ENCODE measurements at places on chromosomes 12 and 14.

- no peak for DNase-seq
Observed at GRCh38 chr12:115320451-115320850, 636.5 kb upstream of the TBX3 start.

GRCh38 chr12:32437095-32437515 lies 37.7 kb downstream of the FGD4 start:
- DNase-seq = no peak

GRCh38 chr12:72602581-72602980 lies 330.4 kb downstream of the TRHDE start:
- no peak for DNase-seq

DNA sequence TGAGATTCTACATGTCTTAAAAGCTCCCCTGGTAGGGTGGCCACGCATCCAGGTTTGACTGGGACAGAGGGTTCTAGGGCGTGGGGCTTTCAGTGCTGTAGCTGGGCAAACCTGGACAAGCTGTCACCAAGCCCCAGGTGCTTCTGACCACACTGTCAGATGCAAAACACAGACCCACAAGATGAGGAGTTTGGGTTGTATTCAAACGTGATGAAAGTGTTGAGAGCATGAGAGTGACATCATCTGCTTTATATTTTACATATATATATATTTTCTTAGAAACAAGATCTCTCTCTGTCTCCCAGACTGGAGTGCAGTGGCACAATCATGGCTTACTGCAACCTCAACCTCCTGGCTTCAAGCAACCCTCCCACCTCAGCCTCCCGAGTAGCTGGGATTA lies 210.1 kb downstream of the DPF3 start:
- DNase-seq = no peak

- no peak for DNase-seq
Observed at GRCh38 chr14:34580381-34580780, 40.9 kb upstream of the EAPP start.
